ENCODE measurements at places on chromosomes 4 and X.

DNA sequence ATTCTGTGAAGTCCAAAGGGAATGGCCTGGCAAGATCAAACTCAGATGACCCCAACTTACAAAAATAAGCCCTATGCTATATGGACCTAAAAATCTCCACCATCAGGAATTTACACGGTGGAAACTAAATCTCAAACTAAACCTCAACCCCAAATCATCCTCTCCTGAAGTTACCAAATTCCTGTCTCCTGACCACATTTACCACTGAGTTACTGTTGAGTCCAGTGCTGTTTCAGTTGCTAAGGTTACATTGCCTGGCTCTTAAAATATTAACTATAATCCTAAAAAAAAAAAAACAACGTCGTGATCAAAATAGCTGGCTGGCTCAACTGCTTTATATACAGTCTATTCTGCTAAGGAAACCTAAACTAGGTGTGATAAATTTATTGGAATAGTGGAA, 315.2 kb upstream of the SLIT2 start:
- DNase-seq = peak; percentile 80

GRCh38 chr4:8319731-8320385, 50.3 kb downstream of the HTRA3 start:
- peak; percentile 16 for DNase-seq

DNA sequence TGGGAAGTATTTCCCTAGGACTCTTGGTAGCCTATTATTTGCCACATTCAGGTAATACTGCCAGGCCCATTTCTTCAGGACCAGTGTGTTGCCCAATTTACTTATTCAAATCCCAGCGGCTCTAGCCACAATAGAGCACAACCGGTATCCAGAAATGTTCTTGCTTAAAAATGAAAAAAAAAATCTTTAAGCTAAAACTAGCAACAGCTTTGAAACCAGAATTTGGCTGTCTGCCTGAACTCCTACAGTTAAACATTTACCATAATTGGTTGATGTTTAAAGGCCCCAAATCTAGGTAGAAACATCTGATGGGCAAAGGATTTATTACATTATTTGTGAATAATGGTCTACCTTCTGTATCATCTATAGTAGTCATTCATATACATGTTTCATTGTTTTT, 930 bp upstream of the SLITRK4 start:
- DNase-seq = no peak

GRCh38 chr4:25916870-25917269, 2.9 kb downstream of the SMIM20 start:
- DNase-seq = no peak

DNA sequence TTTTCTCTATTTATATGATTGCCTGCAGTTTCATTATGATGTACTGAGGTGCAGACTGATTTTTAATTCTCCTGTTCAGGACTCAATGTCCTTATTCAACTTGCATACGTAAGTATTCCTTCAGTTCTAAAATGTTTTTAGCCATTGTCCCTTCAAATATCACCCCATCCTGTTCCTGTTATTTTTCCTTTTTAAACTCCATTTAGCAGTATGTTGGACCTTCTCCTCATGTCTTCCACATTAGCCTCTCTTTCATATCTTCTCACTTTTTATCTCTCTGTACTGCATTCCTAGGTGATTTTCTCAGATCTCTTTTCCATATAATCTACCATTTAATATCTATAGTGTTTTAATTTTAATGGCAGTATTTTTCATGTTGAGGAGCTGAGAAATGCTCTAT, 317.7 kb downstream of the NR3C2 start:
- DNase-seq = no peak

Data from AG08395 (cell line).